Type B pancreatic cell (in vitro differentiated cells): ENCODE measurements at places on chromosomes 1 and 21.

DNA sequence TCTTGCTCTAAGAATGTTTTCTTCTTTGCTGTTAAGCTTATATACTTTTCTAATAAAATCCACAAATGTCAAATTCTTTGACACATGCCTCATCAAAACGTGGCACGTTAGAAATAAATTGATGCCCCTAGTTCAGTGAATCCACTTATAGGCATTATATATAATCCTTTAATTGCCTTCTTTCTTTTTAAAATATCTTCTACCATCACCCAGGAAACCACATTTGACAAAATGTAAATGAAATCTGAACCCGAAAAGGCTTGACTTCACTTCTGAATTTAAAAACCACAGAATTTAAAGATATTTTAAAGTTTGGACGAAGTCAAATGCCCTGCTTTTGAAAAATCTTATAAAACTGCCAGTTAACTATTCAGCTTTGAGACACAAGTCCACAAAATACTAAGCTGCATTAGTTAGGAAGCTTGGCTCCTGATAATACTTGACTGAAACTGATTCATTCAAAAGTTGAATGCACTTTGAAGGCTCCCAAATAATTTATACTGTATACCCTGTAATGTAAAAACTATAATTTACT lies 22.4 kb upstream of the KIFAP3 start:
- no peak overlapping the region for H3K4me3 ChIP-seq
- no peak for DNase-seq
- no peaks in the 10 kb centered on the region for H3K27me3 ChIP-seq

- H3K27ac ChIP-seq: no peak overlapping the region
- H3K27me3 ChIP-seq: no peaks in the 10 kb centered on the region
- no peaks in the 10 kb centered on the region for H3K36me3 ChIP-seq
- H3K4me3 ChIP-seq: no peak overlapping the region
- no peak for DNase-seq
Observed at GRCh38 chr1:84260852-84261518, 40.5 kb upstream of the SAMD13 start.

DNA sequence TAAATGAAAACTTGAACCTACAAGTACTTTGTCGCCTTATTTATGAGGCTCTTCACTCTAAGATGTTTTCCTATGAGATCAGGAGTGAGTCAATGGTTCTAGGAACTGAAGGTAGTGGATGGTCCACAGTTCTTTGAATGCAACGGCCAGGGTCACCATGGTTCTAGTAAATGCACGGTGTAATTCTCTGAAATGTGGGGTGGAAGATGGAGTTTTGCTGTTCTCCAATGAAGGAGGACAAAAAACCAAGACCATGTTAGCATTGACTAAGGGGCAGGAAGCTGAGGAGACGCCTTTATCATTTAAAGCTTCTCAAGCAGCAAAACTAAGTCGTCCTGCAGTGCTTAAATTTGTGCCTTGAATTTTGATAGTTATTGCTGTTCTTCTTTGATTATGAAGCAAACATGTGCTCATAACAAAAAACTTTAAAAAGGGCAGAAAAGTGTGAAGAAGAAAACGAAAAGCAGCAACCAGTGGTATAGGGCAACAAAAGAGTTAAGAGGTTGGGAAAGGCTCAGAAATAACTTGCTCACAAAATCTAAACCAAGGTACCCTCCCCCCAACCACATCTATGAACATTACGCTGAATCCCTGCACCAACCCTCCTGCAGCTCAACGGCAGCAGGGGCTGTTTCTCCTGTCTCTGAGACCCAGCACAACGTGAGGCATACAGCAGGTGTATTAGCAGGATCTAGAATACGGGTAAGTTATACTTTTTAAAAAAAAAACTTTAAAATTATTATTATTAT lies 85.0 kb downstream of the MRPL37 start:
- peaks cover 8% of the 10 kb centered on the region for H3K36me3 ChIP-seq
- no peak overlapping the region for H3K27ac ChIP-seq

GRCh38 chr1:41783189-41783639 lies 135.5 kb downstream of the HIVEP3 start:
- no peak overlapping the region for H3K4me3 ChIP-seq
- H3K4me1 ChIP-seq: peaks cover 7% of the 10 kb centered on the region
- DNase-seq: no peak
- H3K36me3 ChIP-seq: no peaks in the 10 kb centered on the region
- H3K27ac ChIP-seq: peak overlapping the region; percentile 47

- H3K36me3 ChIP-seq: peaks cover 6% of the 10 kb centered on the region
- H3K27ac ChIP-seq: peak within 1 kb of the TSS; percentile 90
- peak within 1 kb of the TSS; percentile 82 for H3K4me3 ChIP-seq
- H3K27me3 ChIP-seq: peaks cover 17% of the 10 kb centered on the region
- DNase-seq: no peak
Observed at GRCh38 chr1:201399018-201399351, at the start of gene LAD1. Gene LAD1 (minus strand): TSS chr1:201399324. CDS start chr1:201399306, 18 bp downstream.

DNA sequence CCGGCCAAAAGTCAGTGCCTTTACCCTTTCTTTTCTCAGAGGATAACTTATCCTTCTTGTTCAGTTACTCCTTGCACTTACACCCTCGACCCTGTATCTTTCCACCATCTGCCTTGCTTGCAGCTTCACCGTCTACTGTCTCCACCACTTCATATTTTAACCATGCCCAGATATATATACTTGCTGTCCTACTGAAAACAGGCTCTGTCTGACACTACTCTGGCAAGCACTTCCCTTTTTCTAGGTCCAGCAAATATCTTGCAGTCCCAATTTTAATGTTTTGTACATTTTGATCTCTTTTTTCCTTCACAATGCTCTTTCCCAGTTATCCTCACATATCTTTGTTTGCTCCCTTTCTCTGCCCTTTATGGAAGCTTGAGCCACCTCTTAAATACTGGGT lies 308.6 kb downstream of the TPR start:
- H3K4me1 ChIP-seq: no peaks in the 10 kb centered on the region
- no peak overlapping the region for H3K27ac ChIP-seq
- H3K4me3 ChIP-seq: no peak overlapping the region
- no peak for DNase-seq
- no peaks in the 10 kb centered on the region for H3K27me3 ChIP-seq

DNA sequence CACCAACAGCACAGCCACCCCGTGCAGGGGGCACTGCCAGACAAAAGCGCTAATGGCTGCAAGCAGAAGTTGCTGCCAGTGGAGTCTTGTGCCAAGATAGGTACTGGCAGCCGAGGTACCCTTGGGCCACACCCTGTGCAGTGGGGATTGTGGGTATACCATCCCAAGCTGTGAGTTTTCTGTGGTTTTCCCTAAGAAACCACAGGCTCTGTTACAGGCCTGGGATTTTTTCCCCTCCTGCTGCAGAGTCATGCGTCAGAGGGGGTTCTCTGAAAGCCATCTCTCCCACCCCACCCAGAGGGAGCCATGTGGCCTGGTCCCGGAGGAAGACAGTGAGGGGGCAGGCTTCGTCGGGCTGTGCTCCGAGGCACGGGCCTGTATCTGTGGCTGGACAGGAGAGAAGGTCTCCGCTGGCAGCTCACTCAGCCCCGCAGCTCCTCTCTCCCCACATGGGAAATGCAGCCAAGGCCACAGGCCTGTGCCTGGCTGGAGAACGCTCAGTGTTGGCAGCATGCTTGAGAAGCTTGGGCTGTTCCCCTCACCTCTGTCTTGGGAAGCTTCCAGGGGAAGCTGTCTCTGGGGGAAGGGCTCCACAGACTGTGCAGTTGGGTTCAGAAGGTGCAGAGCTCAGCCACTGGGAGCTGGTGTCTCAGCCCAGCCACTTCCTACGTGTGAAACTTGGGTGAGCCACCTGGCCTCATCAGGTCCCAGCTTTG lies 42.5 kb downstream of the NEK2 start:
- H3K4me1 ChIP-seq: peaks cover 6% of the 10 kb centered on the region
- no peak overlapping the region for H3K4me3 ChIP-seq

- H3K4me1 ChIP-seq: peaks cover 15% of the 10 kb centered on the region
- H3K4me3 ChIP-seq: no peak overlapping the region
- no peak for DNase-seq
- peaks cover 3% of the 10 kb centered on the region for H3K27me3 ChIP-seq
Observed at GRCh38 chr1:7373251-7373650, 397.8 kb upstream of the VAMP3 start.

DNA sequence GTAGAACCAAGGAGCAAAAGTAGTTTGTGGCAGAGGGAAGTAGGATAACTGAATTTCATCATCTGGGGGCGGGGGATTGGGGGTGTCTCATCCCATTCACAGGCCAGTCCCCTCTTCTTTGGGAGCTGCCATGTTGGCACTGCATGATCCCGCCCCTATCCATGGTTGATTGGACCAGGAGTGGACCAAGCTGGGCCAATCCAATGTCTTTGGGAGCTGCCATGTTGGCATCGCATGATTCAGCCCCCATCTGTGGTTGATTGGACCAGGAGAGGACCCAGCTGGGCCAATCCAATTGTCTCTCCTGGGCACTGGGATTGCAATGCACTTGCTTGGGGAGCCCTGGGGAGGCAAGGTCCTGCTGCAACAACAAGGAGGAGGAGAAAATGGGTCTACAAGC lies 12.3 kb upstream of the ALPL start:
- H3K4me1 ChIP-seq: peaks cover 11% of the 10 kb centered on the region
- no peak overlapping the region for H3K4me3 ChIP-seq
- no peak for DNase-seq
- H3K27ac ChIP-seq: no peak overlapping the region
- H3K36me3 ChIP-seq: no peaks in the 10 kb centered on the region

DNA sequence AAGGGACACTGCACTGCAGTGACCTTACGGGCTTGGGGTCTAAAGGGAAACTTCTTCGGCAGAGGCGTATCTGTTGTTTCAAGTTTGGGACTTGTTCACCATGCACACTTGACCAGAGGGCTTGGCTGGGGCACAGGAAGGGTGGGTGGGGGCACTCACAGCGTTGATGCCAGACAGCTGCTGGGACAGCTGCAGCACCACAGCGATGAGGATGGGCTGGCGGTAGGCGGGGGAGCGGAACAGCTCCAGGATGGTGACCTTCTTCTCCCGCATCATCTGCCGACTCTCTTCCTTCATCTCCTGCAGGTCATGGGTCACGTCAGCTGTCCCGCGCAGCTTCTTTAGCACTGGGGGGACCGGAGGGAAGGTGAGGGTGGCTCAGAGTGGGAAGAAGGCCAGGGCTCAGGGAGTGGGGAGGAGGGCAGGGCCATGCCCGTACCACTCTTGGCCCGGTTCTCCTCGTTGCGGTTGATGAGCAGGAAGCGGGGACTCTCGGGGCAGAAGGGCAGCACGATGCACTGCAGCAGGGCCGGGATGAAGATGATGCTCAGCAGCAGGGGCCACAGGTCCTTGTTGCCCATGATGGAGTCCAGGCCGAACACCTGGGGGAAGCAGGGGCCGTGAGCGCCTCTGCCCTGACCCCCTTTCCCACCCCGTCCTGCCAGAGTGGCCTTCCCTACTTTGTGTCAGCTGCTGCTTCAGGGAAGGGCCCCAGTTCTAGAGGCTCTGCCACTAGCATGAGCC lies 29.1 kb downstream of the SLC2A1 start:
- H3K27me3 ChIP-seq: peaks cover 8% of the 10 kb centered on the region
- peak overlapping the region; percentile 95 for H3K27ac ChIP-seq

GRCh38 chr1:39925721-39926342 lies 24.1 kb upstream of the MYCL start:
- peaks cover 18% of the 10 kb centered on the region for H3K4me1 ChIP-seq
- peaks cover 42% of the 10 kb centered on the region for H3K27me3 ChIP-seq
- no peak for DNase-seq
- H3K4me3 ChIP-seq: no peak overlapping the region
- H3K36me3 ChIP-seq: no peaks in the 10 kb centered on the region

GRCh38 chr1:165841582-165842017 lies 14.2 kb downstream of the UCK2 start:
- peak overlapping the region; percentile 2 for H3K27ac ChIP-seq
- peaks cover 52% of the 10 kb centered on the region for H3K4me1 ChIP-seq
- peaks cover 10% of the 10 kb centered on the region for H3K36me3 ChIP-seq
- no peak overlapping the region for H3K4me3 ChIP-seq
- no peak for DNase-seq

GRCh38 chr21:31136891-31137290 lies 98.6 kb upstream of the KRTAP19-8 start:
- H3K27me3 ChIP-seq: no peaks in the 10 kb centered on the region
- peaks cover 27% of the 10 kb centered on the region for H3K4me1 ChIP-seq
- no peak for DNase-seq
- H3K27ac ChIP-seq: no peak overlapping the region
- H3K36me3 ChIP-seq: peaks cover 33% of the 10 kb centered on the region

GRCh38 chr1:151920149-151920548 lies 10.8 kb upstream of the THEM4 start:
- H3K36me3 ChIP-seq: no peaks in the 10 kb centered on the region
- no peak for DNase-seq
- H3K4me1 ChIP-seq: peaks cover 11% of the 10 kb centered on the region
- peaks cover 7% of the 10 kb centered on the region for H3K27me3 ChIP-seq
- H3K4me3 ChIP-seq: no peak overlapping the region
- no peak overlapping the region for H3K27ac ChIP-seq
